ENCODE measurements at places on chromosomes 5 and 9.

DNA sequence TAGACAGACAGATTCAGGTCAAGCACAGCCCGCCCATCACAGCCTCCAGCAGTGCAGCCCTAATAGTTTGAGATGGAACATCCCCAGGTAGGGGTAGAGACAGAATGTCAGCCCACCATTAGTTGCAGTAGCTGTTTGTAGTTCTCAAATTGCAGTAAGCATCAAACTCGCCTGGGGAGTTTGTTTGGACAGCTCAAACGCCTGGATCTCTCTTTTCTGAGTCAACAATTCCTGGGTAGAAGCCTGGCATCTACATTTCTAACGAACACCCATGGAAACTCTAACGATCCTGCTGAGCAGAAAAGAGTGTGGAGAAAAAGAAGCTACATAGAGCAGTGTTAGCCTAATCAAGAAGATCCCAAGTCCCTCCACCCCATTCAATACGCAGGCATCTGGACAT, 59.4 kb downstream of the ADAMTS16 start:
- peaks cover 13% of the 10 kb centered on the region for H3K4me1 ChIP-seq
- H3K27ac ChIP-seq = peak overlapping the region; percentile 77
- peaks cover 4% of the 10 kb centered on the region for H3K27me3 ChIP-seq

DNA sequence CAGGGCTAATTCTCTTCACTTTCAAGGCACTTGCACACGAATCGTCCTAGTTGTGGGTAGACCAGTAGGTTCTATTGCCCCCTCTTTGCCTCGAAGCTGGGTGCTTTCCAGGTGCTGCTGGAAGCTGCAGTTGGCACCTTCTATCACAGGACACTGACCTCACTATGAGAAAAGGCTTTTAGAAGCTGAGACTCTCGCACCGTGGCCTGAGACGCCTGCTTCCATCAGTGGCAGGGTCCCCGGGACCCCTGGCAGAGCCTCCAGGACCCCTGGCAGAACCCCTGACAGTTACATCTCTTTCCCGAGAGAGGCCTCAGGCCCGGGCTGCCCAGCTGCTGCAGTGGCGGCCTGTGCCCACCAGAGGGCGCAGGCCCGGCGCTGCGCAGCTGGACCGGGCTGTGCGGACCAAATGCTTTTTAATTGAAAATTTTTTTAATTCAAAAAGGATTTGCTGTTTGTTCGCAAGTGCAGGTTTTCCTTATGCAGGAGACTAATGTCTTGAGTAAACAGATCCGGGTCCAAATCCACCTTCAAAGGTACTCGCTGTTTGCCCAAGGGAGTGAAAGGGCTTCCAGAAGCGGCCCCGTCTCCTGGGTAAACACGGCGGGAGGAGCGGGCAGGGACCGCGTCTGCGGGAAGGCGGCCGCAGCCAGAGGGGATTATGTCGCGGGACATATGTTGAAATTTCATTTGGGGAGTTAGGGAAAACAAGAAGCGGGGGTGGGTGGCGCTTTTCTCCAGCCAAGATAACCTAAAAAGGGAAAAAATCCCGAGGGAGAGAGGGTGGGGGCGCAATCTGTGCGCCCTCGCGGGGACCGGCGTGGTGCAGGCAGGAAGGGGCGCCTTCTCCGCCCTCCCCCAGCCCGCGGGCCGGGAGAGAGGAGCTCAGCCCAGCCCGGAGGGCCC, 114.5 kb upstream of the LMX1B start:
- DNase-seq = peak; percentile 63
- peaks cover 23% of the 10 kb centered on the region for H3K4me1 ChIP-seq
- H3K4me3 ChIP-seq = peak overlapping the region; percentile 77
- no peaks in the 10 kb centered on the region for H3K36me3 ChIP-seq
- H3K27me3 ChIP-seq = peaks cover 17% of the 10 kb centered on the region

DNA sequence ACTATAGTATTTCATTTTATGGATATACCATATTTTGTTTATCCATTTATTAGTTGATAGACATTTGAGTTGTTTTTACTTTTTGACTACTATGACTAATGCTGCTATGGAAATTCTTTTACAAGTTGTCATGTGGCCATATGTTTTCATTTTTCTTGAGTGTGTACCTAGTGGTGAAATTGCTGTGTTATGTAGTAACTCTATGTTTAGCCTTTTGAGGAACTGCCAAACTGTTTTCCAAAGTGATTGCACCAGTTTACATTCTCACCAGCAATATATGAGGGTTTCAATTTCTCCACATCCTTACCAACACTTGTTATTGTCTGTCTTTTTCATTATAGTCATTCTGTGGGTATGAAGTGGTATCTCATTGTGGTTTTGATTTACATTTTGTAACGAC, 75.4 kb downstream of the GRIA1 start:
- DNase-seq = no peak
- no peaks in the 10 kb centered on the region for H3K36me3 ChIP-seq
- H3K27ac ChIP-seq = no peak overlapping the region

DNA sequence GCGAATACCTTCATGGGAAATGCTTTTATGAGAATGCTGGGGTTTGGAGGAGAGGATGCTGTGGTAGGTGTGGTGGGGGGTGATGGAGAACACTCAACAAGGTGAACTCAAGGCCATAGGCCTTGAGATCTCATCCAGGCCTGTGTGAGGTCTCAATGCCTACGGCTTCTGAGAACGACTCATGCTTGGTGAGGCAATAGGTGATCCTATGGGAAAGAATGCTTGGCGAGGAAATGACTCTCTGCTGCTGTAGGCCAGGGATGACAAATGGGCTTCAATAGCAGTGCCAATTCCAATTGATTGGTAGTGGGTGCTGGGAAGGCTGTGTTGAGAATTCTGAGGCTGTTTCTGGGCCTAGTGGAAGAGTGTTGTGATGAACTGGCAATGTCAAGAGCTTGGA, 280.2 kb upstream of the CLINT1 start:
- H3K4me1 ChIP-seq = peaks cover 34% of the 10 kb centered on the region
- H3K27ac ChIP-seq = peak overlapping the region; percentile 46
- no peaks in the 10 kb centered on the region for H3K36me3 ChIP-seq

DNA sequence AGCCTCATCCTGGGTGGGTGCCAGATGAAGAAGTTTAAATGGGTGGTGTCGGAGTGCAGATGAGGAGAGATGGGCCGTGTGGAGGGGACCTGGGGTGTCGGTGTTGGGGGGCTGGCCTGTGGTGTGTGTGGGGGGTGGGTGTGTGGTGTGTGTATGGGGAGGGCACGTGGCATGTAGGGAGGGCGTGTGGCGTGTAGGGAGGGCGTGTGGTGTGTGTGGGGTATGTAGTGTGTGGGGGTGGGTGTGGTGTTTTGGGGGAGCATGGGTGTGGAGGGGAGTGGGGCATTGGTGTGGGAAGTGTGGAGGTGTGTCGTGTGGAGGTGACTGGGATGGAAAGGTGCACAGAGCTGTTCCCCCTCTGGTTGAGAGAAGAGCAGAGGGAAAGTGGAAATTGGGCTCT, 34.5 kb downstream of the SLC46A2 start:
- H3K4me1 ChIP-seq = peaks cover 42% of the 10 kb centered on the region
- no peak for DNase-seq
- H3K4me3 ChIP-seq = no peak overlapping the region

DNA sequence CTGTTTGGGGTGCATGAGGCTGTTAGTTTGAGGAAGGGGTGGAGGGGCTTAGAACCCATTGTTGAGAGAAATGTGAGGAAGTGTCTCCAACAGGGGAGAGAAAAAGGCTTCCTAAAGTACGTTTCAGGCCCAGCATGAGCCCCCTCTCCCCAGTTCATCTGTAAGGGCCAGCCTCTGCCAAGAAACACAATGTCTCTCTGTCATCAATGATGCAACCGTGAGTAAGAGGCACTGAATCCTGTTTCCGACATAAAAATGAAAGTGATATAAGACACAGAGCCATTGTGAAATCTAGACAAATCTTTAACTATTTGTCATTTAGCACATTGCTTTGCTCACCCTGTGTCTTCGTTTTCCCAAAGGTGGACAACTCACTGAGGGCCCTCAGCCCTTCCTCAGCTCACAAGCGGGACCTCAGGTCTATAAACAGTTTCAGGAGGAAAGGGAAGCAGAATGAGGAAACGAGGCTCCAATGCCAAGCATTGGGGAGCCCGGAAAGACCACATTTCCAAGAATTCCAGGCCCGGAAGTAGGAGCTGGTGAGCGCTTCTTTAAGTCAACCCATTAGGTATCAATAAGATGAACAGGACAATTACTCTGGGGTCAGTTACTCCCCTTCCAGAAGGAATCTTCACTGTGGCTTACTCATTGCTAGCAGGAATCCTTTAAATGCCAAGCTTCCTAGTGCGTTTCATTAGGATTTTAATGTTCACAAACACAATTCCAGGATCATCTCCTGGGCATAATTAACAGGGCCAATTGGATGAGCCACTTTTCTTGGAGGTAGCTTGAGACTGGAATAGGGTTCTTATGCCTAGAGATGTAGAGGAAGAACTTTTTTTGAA, 59.0 kb upstream of the KLF4 start:
- H3K4me3 ChIP-seq = no peak overlapping the region
- H3K27me3 ChIP-seq = no peaks in the 10 kb centered on the region
- no peaks in the 10 kb centered on the region for H3K36me3 ChIP-seq
- H3K27ac ChIP-seq = no peak overlapping the region
- H3K4me1 ChIP-seq = no peaks in the 10 kb centered on the region
- DNase-seq = no peak

GRCh38 chr9:124133727-124134126, 122.2 kb downstream of the LHX2 start:
- no peak overlapping the region for H3K4me3 ChIP-seq
- H3K27me3 ChIP-seq = peaks cover 16% of the 10 kb centered on the region
- H3K4me1 ChIP-seq = peaks cover 11% of the 10 kb centered on the region
- H3K36me3 ChIP-seq = no peaks in the 10 kb centered on the region

DNA sequence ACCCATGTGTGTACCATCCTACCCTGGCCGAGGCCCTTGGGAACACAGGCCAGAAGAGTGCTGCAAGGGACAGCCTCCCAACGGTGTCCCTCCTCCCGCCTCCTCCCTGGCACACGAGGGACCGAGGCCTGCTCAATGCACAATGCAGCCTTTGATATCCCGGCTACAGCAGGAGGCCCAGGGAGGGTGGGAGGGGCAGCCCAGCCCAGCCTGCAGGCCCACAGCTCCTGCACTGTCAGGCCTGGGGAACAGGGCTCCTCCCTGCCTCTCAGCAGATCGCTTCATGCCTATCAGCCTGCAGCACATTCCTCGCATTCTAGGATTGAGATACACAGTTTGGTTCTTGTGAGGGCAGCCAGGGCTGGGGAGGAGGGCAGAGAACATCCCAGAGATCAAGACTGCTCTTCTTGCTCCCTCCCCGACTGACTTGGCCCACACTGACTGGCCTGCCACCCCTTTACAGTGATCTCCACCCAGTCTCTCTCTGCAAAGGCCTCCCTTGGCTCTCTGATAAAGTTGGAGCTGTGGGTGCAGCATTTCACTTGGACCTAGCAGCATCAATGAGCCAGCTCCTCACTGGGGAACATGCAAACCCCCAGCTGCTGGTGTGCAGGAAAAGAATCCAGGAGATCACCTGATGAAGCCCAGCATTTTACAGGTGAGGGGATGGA, at the start of gene SH3TC2:
Gene SH3TC2, minus strand, starts transcription at position 46 of the 671 bp plus-strand sequence. Its CDS starts 40 bp downstream, at position 6.
- peaks cover 4% of the 10 kb centered on the region for H3K4me1 ChIP-seq
- H3K36me3 ChIP-seq = no peaks in the 10 kb centered on the region
- H3K27me3 ChIP-seq = peaks cover 15% of the 10 kb centered on the region
- peak; percentile 41 for DNase-seq

DNA sequence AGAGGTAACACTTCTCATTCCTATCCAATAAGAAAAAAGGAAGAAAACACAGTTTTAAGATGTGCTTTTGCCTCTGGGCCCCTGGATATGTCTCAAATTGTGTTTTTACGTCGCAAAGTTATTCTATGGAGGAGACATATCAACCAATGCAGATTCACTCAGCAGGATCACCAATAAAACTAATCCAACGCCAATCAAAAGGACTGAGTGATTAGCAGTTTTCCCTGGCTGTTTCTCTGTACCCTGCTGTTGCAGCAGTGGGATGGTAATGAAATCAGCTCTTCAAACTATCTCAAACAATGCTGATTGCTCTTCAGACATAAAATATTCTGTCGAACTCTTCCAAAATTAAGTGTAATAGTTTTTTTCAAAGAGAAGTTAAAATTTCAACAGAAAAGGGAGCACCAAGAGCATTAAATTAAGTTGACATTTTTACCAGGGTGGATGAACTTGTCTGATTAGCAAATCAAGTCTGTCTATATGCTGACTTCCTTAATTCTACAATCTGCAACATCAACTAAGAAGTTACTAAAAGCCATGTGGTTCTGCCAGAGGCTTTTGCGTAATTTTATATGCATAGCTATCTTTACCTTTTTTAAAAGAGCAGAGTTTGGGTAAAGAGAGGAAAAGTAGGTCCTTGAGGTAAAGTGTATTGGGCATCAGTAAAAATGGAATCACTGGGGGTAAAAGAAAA, 9.7 kb upstream of the HK3 start:
- H3K4me1 ChIP-seq = no peaks in the 10 kb centered on the region
- no peak overlapping the region for H3K27ac ChIP-seq
- peaks cover 51% of the 10 kb centered on the region for H3K36me3 ChIP-seq

DNA sequence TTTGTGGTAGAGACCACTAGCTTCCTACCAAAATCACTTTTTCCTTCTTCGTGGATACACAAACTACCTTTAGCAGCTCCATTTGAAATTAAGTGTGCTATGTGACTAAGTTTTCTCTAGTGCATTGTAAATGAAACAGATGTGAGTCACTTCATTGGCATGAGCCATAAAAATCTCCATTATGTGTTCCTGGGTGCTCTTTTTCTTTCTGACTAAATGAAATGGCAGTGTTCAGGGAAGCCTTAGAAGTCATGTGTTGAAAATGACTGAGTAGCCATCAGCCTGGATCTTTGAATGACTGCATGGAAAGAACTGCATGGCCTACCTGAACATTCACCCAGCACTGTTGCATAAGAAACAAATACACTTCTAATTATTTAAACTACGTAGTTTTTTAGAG, 107.9 kb downstream of the NDUFAF2 start:
- no peak overlapping the region for H3K27ac ChIP-seq
- no peaks in the 10 kb centered on the region for H3K27me3 ChIP-seq
- no peak overlapping the region for H3K4me3 ChIP-seq
- H3K36me3 ChIP-seq = no peaks in the 10 kb centered on the region
- H3K4me1 ChIP-seq = peaks cover 6% of the 10 kb centered on the region

DNA sequence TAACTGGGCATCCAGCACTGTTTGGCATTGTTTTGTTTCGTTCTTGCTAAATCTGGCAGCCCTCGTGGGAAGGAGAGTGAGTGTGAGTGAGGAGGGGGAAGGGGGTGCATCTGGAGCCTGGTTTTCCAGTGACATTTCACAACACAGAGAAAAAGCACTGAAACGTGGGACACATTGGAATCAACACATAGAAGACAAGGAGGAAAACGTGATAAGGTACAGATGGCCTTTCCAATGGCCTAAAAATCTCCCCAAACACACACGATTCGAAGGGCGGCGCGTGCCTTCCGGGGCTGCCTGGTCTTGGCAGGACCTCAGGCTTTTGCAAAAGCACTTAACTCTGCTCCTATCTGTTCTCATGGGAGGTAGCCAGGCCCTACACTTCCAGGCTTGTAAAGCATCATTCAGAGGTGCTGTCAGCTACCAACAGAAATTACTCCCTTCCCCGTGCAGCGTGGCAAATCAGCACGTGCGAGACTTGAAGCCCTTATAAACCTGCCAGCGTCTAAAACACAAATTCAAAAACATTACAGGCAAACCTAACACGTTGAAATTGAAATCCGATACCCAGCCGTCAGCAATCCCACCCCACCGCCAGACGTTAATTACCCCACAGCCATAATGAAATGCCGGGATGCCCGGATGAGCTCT, 129.4 kb downstream of the OLFM1 start:
- H3K36me3 ChIP-seq = no peaks in the 10 kb centered on the region
- DNase-seq = no peak
- peaks cover 57% of the 10 kb centered on the region for H3K4me1 ChIP-seq
- peaks cover 62% of the 10 kb centered on the region for H3K27me3 ChIP-seq
- peak overlapping the region; percentile 40 for H3K27ac ChIP-seq
